Mucosa of descending colon (tissue), 3 donors: ENCODE measurements at places on chromosomes 7 and 10.

DNA sequence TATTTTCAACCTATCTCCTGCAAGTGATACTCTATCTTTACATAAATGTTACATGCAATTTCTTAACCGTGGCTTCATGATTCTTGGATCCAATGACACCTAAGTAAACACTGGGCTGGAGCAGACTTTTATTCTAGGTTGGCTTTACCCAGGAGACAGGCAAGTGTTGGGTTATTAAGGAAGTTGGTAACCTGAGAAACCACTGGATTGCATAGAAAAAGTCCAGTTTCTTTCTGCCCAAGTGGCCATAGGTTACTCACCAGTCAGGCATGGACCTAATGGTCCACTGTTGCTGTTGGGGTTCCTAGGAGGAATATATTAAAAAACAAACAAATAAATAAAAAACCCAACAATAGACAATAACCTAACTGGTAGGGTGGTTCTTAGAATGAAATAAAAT lies 112.8 kb downstream of the SEMA3D start:
- no peak for DNase-seq

- no peak for DNase-seq
Observed at GRCh38 chr7:96415293-96415940, 93.5 kb upstream of the SLC25A13 start.

GRCh38 chr10:18142151-18142550 lies 1.9 kb downstream of the CACNB2 start:
- DNase-seq, result no peak

DNA sequence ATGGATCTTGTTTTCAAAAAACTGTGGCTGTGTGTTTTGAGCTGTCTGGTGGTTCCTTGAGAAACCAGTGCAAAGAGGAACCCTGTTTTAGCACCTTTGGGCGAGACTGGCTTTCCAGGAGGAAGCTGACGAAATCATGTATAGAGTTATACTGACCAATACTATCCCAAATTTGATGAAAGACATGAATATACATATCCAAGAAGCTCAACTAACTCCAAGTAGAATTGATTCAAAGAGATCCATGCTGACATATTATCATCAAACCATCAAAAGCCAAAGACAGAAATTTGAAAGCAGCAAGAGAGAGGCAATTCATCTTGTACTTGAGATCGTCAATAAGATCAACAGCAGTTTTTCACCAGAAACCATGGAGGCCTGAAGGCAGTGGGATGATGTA lies 610.7 kb downstream of the DNAJB6 start:
- DNase-seq, result no peak

DNA sequence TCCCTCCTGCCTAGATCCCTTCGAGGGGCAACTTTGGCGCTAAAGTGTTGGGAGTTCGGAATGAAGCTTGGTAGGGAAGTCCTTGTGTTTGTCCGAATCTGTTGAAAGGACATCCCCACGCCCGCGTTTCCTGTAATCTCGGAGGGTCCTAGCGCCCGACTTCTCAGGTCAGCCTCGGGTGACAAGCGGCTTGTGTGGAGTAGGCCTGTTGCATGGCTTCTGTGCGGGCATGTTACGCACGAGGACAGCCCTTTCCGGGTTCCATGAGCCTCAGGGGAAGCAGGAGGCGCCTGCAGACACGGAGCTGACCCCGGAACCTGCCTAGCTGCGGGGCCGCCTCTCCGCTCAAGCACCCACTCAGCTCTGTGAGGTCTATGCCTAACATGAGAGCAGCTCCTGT lies 28.4 kb upstream of the AP5Z1 start:
- peak; percentile 37 for DNase-seq

GRCh38 chr7:38934536-38934935 lies 25.5 kb upstream of the VPS41 start:
- no peak for DNase-seq

DNA sequence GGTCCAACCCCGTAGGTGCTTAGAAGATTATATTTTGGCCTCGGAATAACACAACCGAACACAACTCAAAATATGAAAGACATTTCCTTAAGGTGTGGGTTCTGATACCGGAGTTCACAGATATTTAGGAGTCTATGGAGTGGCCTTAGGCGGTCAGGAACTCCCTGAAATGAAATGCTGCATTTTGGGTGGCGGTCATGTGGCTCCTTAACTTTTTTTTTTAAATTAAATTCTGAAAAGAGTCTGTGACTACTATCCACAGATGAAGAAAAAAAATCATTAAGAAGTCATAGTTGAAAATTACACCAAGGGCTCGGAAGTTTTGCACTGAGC lies 290.9 kb upstream of the NFE2L3 start:
- no peak for DNase-seq

GRCh38 chr10:48633381-48634197 lies 28.7 kb upstream of the ARHGAP22 start:
- no peak for DNase-seq

GRCh38 chr7:50791363-50791937 lies 8.8 kb upstream of the GRB10 start:
- no peak for DNase-seq

- no peak for DNase-seq
Observed at GRCh38 chr7:53996876-53997275, 545.3 kb upstream of the VSTM2A start.

DNA sequence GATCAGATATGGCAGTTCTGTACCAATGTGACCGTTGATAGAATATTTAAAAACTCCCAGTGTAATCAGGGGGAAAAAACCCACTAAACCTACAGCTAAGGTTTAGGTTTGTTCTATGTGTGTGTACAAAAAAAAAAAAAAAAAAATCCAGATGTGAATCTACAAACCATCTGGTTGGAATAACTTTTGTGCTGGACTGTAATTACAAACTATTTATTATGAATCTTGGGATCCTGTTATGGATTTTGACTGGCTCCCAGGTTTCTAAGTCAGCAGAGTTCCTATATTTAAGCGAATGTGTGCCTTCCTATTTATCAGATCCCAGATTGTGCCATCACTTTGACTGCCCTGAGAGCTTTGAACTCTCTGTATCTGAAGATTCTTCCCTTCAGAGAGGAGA lies 29.1 kb downstream of the BMPER start:
- DNase-seq, result no peak

DNA sequence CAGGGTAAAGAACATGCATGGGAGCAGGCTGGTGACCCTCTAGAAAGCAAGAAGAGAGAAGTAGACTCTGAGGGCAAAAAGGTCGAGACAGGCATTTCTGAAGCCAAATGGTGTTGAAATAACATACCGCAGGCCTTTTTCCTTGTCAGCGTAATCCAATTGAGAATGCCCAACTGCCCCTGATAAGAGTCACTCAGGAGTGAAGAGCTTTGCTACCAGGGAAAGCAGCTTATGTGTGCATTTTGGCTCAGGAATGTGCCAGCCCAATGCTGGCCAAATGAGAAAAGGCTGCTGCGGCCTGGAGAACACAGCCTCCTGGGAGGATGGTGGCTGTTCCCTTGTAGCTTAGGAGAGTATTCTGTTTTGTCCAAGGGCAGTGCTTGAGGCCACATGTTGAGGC lies 61.4 kb upstream of the NFKB2 start:
- DNase-seq, result no peak

GRCh38 chr10:34522546-34522945 lies 292.6 kb downstream of the PARD3 start:
- no peak for DNase-seq

DNA sequence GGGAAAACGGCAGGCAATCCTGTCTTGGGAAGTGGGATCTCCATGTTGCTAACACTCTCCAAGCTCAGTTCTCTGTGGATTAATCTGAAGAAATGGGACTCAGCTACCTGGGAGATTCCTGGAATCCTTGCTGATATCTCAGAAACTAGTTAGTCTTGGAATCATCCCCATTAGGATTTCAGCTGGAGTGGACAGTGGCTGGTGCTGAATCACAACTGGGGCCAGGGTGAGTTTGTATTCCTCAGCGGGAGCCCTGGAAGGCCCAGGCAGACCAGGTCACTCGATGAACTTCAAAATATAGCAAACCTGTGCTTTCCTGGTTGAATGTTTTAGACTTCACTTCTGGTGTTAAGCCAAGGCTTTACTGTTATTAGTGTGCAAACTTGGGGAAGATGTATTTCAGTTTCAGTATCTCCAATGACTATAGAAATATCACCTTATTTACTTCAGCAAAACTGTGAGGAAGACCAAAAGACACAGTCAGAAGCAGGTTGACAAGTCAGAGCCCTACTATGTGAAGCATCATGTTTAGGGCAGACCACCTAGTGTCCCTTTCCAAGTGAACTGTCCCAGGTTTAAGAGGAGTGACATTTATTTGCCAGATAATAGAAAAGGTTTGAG lies 126.1 kb downstream of the AOAH start:
- no peak for DNase-seq

DNA sequence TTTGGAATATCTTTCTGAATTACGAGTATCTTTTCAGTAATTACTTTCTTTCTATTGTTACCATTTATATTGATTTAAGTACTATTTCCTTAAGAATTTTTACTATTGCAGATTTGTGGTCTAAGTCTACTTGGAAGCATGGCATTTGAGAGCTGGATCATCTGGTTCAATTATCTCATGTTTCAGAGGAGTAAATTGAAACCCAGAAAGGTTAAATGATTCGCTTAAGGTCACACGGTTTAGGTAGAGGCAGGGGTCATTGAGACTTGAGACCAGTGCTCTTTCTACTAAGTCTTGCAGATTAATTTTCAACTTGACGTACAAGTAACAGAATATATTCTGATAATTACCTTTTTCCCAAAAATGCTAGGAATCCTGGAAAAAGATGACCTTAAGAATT lies 109.2 kb upstream of the GLCCI1 start:
- DNase-seq, result no peak

DNA sequence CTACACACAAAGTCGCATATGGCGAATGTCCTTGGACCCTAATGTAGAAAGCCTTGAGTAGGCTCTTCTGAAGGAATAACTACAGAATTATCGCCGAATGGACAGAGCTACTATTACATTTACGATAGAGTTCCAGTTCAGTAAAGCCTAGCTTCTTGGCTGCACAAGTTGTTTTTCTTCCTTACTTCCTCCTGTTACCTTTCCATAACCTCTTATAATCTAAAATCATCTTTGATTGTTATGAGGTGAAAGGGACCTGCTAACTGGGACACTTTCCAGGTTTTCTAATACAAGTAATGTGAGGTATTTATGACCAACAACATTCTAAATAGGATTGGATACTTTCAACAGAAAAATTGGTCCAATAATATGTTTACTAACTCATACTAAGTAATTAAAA lies 31.2 kb downstream of the MACC1 start:
- no peak for DNase-seq

GRCh38 chr10:44567471-44567870 lies 182.6 kb upstream of the CXCL12 start:
- DNase-seq, result no peak

DNA sequence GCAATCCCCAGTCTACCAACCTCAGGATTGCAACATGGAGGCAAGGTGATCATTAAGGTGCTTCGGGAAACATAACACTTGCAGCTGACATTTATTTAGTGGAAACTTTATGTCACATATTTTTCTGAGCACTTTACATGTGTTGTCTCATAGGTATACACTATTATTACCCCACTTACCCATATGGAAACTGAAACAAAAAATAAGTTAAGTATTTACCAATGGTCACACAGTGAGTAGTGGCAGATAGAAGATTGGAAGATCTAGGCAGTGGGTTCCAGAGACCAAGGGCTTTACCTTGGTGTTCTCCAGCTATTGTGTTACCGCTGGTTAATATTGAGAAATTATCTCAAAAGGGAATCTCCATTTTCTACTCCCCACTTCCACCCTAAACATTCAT lies 1279.1 kb upstream of the SORCS1 start:
- no peak for DNase-seq
